Smooth muscle cell of trachea (primary cell): ENCODE measurements at places on chromosomes 2 and 18. TPM values are rescaled to one million over a fixed set of nuclear protein-coding genes. Genes with fewer than 3 reads are reported as not detected.

Gene KLHL14
- total RNA-seq = not detected in 2 replicates

Gene CCDC88A
- total RNA-seq = 47.1 and 88.4 TPM in 2 replicates

Gene IL36B
- total RNA-seq = not detected in 2 replicates

Gene LINC00305
- total RNA-seq = not detected in 2 replicates

Gene ACTG2
- 2.2 and 4.1 TPM in 2 replicates for total RNA-seq

Gene RAX
- not detected in 2 replicates for total RNA-seq

Gene KIAA2012
- 0.17 TPM in 1 of 2 replicates, not detected in the other for total RNA-seq

Gene RNU2-63P
- total RNA-seq = not detected in 2 replicates

Gene UGT1A8
- total RNA-seq = not detected in 2 replicates

Gene MRO
- under 0.01 TPM in 1 of 2 replicates, not detected in the other for total RNA-seq

Gene SCTR
- not detected in 2 replicates for total RNA-seq

Gene ORC2
- 9.9 and 17.6 TPM in 2 replicates for total RNA-seq

Gene EMILIN1
- 305 and 366 TPM in 2 replicates for total RNA-seq

Gene TLX2
- total RNA-seq = 0.58 and 0.83 TPM in 2 replicates

Gene ABCG8
- not detected in 2 replicates for total RNA-seq

Gene PNO1
- total RNA-seq = 8.7 and 10.9 TPM in 2 replicates

Gene PLGLB1
- 1.5 and 2.0 TPM in 2 replicates for total RNA-seq

Gene GPR148
- total RNA-seq = not detected in 2 replicates

Gene HEATR5B
- 18.7 and 28.4 TPM in 2 replicates for total RNA-seq

Gene MAL
- total RNA-seq = 0.17 TPM in 1 of 2 replicates, not detected in the other

Gene DOK6
- total RNA-seq = 1.5 and 5.6 TPM in 2 replicates

Gene STPG4
- 0.17 TPM in 1 of 2 replicates, not detected in the other for total RNA-seq

Gene ZNF519
- total RNA-seq = 3.6 and 4.4 TPM in 2 replicates

Gene LAMA1
- total RNA-seq = 3.6 and 13.7 TPM in 2 replicates

Gene CD8B
- total RNA-seq = not detected in 2 replicates

Gene ERCC3
- total RNA-seq = 39.4 and 55.7 TPM in 2 replicates

Gene ITGB6
- total RNA-seq = under 0.01 and 0.15 TPM in 2 replicates

Gene UGT1A1
- not detected in 2 replicates for total RNA-seq

Gene SNORC
- 0.29 and 1.7 TPM in 2 replicates for total RNA-seq

Gene AKAIN1
- total RNA-seq = not detected in 2 replicates

Gene RAMP1
- 0.58 and 2.6 TPM in 2 replicates for total RNA-seq

Gene C2orf76
- 10.9 and 12.8 TPM in 2 replicates for total RNA-seq

Gene DNAH7
- 0.66 and 2.3 TPM in 2 replicates for total RNA-seq

Gene LIMS3
- 2.3 TPM in 1 of 2 replicates, not detected in the other for total RNA-seq

Gene PLCD4
- total RNA-seq = 9.1 and 11.8 TPM in 2 replicates

Gene C2orf66
- 0.17 and 0.29 TPM in 2 replicates for total RNA-seq

Gene NAT8
- total RNA-seq = not detected in 2 replicates

Gene DLGAP1
- 0.17 and 3.1 TPM in 2 replicates for total RNA-seq

Gene SLC38A11
- total RNA-seq = 0.29 and 0.99 TPM in 2 replicates

Gene NEMP2
- total RNA-seq = 3.1 and 3.3 TPM in 2 replicates

Gene KLF7
- 12.7 and 14.1 TPM in 2 replicates for total RNA-seq

Gene CTAGE1
- under 0.01 TPM in 1 of 2 replicates, not detected in the other for total RNA-seq

Gene FECH
- total RNA-seq = 30.5 and 39.5 TPM in 2 replicates

Gene CYRIA
- total RNA-seq = 4.3 and 4.5 TPM in 2 replicates

Gene TIMM21
- total RNA-seq = 19.2 and 24.6 TPM in 2 replicates

Gene NTSR2
- not detected in 2 replicates for total RNA-seq
